ENCODE measurements at places on chromosomes 4 and X.

DNA sequence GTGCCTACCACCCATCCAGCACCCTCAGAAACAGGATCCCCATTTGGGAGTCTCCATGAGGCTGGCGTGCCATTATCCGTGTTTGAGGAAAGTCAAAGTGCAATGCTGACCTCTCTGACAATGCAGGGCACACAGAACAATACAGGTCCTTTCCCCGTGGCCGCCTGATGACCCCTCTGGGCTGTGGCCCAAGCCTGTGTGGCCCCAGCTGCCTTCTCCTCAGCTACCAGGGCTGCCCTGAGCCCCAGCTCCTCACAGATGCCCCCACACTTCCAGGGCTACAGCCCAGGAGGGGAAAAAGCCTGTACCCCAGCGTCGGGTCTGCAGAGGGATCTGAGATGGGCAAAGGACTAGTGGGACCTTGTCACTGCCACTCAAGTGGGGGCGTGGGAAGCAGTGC, 15.5 kb downstream of the ZFYVE28 start:
- DNase-seq, result no peak

GRCh38 chrX:86023811-86024210, 23.5 kb downstream of the CHM start:
- DNase-seq, result no peak

- DNase-seq, result no peak
Observed at GRCh38 chr4:171022824-171023230, 790.4 kb upstream of the GALNTL6 start.

- DNase-seq, result no peak
Observed at GRCh38 chrX:55041514-55041913, 10.7 kb upstream of the ALAS2 start.

DNA sequence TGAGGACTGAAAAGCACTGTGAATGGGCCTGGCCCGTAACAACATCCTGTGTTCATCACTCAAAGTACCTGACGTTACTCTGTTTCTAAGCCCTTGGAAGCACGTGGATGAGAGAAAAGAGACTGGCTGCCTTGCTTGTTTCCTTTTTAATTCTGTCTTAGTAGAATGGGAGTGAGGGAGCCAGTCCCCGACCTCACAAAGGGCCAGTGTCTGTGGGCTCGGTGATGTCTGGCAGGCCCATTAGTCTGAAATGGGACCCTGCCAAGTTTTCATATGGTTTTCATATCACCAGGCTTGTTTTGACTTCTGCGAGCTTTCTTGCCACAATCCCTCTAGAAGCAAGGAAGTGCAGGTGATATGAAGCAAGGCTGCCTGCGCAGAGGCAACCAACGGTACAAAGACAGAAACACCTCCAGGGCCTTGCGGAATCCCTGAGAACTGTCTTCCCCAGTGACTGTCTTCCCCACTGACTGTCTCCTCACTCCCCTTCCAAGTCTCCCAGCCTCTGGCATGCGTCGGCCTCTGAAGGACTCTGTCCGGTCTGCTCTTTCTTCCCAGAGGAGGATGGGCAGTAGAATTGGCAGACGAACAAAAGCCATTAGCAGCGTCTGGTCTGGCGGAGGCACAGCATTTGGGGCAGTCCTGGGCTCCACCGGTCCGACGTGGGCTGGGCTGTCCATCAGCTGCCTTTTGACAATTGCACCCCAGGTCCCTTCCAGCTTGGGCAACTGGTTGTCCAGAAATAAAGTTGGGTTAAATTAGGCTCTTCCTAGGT, 20.2 kb upstream of the RASL11B start:
- no peak for DNase-seq

DNA sequence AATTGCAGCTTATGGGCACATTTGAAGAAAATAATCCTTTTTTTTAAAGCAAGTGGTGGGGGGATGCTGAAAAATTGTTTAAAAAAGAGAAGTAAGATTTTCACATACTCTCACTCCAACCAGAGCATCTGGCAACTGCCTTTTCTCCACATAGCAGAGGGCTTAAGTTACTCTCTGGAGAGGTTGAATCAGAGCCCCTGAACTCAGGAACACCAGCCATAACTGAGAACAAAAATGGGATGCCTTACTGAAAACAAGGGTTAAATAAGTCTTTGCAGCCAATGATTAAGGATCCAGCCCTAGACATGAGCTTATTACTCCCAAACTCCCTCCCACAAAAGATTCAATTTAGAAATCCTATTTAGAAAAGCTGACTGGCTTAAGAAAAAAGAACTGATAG, 27.5 kb downstream of the CASK start:
- DNase-seq, result no peak

GRCh38 chrX:38513112-38513742, 48.1 kb upstream of the TSPAN7 start:
- no peak for DNase-seq

DNA sequence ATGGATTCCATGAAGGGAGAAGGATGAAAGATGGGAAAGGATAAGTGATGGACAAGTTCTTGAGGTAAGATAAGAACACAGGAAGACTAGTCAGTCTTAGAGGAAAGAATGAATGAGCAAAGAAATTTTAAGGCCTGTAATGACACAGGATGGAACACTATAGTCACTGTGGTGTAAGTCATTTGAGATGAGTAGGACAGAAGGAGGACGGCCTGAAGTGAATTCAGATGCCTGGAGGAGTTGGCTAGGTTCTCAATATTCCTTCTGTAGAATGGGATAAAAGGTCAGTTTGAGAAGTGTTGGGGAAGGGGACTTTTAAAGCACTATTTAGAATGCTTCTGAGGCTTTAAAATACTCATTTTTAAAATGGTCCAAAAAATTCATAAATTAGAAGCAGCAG, 3.9 kb downstream of the MSMO1 start:
- no peak for DNase-seq

All from kidney epithelial cell (primary cell).